ENCODE measurements at places on chromosomes 6 and 20. TPM values are rescaled to one million over a fixed set of nuclear protein-coding genes. Genes with fewer than 3 reads are reported as not detected.

TGM3 gene
- not detected for total RNA-seq

CTAGE9 gene
- not detected for total RNA-seq

HTR1E gene
- total RNA-seq = not detected

UBE2C gene
- 0.66 TPM for total RNA-seq

GJA1 gene
- total RNA-seq = 2.2 TPM

PPIL6 gene
- 0.12 TPM for total RNA-seq

WFDC6 gene
- total RNA-seq = not detected

C20orf204 gene
- 0.40 TPM for total RNA-seq

ADGRF5 gene
- 7.6 TPM for total RNA-seq

SEL1L2 gene
- total RNA-seq = not detected

NNAT gene
- total RNA-seq = not detected

DNA sequence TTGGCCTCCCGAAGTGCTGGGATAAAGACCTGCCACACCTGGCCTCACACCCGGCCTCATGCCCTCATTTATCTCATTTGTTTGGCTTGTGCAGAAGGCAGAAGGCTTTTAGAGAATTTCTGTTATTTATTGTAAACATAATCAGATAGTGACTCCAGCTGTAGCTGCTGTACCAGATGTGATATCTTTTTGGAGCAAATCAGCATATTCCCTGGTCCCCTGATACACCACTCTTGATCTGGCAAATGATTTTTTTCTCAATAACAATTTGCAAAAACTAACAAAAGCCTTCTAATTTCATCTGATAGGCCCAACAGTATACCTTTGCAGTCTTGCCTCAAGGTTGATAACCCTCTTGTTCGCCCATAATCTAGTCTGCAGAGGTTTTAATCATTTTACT, 26.5 kb upstream of the TULP1 start:
- DNase-seq = no peak

GRCh38 chr20:13278812-13279570, 57.9 kb downstream of the ISM1 start:
- DNase-seq = no peak

DNA sequence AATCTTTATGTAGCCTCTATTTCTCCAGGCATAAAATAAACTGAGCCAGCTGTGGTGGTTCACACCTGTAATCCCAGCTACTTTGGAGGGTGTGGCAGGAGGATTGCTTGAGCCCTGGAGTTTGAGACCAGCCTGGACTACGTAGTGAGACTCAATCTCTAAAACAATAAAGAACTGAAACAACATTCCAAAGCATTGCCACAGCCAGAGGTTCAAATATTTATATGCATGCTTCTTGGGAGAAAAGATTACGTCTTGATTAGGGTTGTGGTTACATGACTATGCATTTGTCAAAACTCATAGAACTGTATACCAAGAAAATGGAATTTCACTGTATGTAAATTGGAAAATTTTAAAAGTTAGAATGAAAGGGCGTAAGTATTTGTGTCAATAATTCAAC, 27.7 kb upstream of the PAX1 start:
- DNase-seq = no peak

GRCh38 chr20:24445510-24446170, 23.8 kb upstream of the SYNDIG1 start:
- DNase-seq = no peak

DNA sequence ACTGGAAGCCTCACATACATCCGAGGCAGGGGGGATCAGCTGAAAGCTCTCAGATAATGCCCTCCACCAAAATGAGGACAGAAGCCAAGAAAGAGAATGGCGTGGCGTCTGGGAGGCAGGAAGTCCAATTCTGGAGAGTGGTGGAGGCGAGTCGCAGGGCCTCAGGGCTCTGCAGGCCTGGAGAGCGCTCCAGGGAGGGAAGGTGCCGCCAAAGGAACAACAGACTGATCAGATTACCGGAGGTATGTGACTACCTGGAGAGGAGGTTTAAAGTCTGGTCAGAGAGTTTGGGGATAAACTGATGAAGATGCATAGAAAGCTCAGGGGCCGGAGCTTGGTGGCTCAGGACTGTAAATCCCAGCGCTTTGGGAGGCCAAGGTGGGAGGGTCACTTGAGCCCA, 11.2 kb upstream of the IP6K3 start:
- DNase-seq = no peak

GRCh38 chr20:43901296-43901695, 13.4 kb upstream of the TOX2 start:
- DNase-seq = no peak

DNA sequence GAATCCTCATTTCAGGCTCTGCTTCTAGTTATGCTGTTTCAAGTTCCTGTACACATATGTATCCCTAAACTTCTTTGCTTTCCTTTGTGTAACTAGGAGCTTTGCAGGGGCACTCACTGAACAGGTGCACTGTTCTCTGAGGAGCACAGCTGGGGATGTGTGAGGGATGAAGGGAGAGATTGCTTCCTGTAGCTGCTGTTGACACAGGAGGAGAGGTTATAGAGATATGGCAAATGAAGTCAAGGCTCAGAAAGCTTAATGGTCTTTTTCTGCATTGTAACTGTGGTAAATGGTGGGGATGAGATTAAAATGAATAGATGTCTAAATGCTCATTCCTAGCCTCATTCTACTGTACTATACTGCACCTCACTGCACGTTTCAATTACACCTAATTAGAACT, 454.3 kb downstream of the BTBD3 start:
- DNase-seq = no peak

GRCh38 chr6:66788579-66788978, 1081.6 kb upstream of the EYS start:
- DNase-seq = no peak

GRCh38 chr6:2725999-2726567, 24.6 kb downstream of the MYLK4 start:
- DNase-seq = no peak

- DNase-seq = no peak
These were observed 252.7 kb downstream of the UST start for GRCh38 chr6:148999501-148999900.

DNA sequence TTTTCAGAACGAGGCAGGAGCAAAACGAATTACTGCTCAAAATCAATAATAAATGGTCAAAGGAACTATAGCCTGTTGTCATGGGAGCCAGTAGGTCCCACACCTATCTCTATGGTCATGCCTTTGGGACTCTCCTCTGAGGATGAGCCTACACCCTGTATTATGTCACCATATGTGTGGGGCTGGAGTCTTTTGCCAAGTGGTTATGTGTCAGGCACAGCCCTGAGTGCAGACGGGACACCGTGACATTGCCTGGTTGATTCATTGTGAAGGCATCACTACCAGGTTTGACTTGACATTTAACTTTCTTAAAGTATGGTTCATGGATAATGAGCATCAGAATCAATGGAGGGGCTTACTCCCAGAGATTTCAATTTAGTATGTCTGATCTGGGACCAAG, 23.6 kb downstream of the BMP6 start:
- no peak for DNase-seq
